ENCODE measurements at places on chromosomes 7 and 10. TPM values are rescaled to one million over a fixed set of nuclear protein-coding genes. Genes with fewer than 3 reads are reported as not detected.

The SLC26A3 gene
- total RNA-seq = not detected

The PDLIM1 gene
- 264 TPM for total RNA-seq

The MSMB gene
- not detected for total RNA-seq

The NAT16 gene
- total RNA-seq = 0.84 TPM

Measured in H1 (cell line).